ENCODE measurements at places on chromosomes 2 and 18.

DNA sequence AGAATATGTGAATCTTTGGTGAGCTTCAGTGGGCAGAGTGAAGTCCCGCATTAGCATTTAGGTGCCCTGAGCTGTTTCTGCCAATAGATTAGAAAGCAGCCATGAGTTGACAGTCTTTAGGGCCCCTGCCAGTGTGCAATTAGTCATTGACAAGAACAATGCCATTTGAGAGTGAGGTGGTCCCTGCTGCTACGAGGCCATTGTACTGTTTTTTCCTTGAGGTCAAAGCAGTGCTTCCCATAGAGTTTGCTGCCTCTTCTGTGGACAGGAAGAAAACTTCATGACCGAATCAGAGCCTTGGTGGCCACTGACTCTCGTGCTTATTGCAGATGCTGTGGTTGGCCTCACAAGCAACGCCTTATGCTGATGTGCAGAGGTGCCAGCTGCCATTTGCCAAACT is 102.7 kb downstream of the SH3BP4 start:
- no peak for DNase-seq

GRCh38 chr2:233358947-233359346 is 4.7 kb downstream of the DGKD start:
- no peak for DNase-seq

GRCh38 chr2:161161074-161161706 is 962 bp downstream of the TANK start:
- DNase-seq, result no peak

DNA sequence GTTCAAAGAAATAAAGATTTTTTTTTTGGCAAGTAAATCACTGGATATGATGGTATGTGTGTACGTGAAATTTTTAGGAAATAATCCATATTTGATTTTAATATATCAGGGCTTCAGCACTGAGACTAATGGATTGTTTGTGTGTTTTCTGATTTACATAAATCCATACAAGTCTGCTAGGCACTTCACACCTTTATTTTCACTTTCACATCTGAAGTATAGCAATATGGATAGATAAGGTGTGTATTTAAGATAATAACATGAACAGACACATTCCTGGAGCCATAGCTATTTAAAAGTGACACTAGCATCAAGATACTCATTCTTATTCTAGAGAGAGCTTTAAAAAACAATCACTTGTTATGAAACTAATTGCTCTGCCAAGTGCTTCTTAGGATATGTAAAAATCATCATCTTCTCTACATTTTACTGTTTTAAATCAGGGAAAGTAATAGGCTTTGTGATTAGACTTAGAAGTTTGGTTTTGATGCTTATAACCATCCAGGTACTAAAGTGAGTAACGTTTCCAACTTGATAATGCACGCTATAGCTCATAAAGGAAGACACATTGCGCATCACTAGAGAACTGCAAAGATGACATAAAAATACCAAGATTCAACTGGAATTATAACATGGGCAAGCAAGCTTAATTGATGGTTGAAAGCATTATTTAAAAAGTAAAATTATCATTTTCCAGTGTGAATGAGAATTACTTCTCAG is 208.9 kb downstream of the ZEB2 start:
- no peak for DNase-seq

DNA sequence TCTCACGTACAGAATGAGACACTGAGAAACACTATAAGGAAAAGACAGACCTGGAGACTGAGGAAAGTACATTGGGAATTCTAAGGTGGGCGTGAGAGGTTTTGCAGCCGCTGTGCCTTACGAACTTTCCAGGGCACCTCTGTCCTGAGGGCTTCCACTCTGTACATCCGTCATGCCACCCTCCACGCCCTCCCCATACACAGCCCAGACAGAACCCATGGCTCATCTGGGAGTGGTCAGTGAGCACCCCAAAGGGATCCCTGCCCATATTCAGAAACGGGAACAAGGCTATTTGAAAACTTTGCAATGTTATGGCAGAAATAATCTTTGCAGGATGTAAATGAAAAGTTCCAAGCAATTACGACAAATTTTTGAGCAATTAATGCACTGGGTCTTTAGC is 95.4 kb upstream of the ZNF532 start:
- no peak for DNase-seq

- no peak for DNase-seq
Measured at GRCh38 chr2:178455947-178456346, 4.8 kb downstream of the PJVK start.

- DNase-seq, result no peak
Measured at GRCh38 chr18:28485918-28486317, 309.0 kb upstream of the CDH2 start.

DNA sequence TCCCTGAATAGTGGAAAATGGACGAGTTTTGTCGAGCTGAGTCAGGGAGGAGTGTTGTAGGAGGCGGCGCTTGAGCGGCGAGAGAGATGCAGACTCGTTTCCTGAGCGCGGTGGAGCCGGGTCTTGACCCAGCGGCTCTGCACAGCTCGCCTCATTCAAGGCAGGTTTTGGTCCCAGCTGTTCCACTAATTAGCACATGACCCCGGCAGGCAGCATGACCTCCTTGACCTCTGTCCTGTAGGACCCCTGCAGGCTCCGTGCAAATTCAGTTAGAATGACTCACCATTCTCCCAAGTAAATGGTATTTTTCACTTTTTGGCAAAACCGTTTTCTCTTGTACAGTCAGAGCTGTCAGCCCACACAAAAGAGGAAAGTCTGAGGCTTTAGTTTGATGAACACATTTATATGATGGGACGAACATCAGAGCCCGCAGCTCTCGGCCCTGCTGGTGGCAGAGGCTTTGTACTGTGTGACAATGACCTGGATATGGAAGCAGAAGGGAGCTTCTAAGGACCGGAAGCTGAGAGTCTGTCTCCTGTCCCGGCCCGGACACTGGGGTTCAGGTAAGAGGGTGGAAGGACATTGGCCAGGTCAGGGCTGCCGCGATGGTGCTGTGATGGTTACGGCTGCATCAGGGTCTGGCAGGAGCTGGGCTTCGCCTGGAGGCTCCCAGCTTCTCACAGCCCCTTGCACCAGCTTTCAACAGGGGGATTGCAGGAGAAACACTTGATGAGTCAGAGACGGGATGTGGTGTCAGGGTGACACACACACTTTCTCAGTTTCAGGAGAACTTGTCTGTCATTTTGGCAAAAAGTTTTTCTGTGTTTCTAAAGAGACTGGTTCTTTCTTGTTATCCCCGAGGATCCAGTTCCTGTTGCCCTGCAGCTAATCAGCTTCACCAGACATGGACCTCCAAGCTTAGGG is 29.9 kb upstream of the ALKAL2 start:
- no peak for DNase-seq

- DNase-seq, result no peak
Measured at GRCh38 chr2:230902180-230902899, 22.7 kb downstream of the GPR55 start.

GRCh38 chr2:27001950-27002349 is 30.8 kb upstream of the TMEM214 start:
- no peak for DNase-seq

GRCh38 chr2:234146087-234146826 is 95.8 kb downstream of the SPP2 start:
- DNase-seq, result no peak

DNA sequence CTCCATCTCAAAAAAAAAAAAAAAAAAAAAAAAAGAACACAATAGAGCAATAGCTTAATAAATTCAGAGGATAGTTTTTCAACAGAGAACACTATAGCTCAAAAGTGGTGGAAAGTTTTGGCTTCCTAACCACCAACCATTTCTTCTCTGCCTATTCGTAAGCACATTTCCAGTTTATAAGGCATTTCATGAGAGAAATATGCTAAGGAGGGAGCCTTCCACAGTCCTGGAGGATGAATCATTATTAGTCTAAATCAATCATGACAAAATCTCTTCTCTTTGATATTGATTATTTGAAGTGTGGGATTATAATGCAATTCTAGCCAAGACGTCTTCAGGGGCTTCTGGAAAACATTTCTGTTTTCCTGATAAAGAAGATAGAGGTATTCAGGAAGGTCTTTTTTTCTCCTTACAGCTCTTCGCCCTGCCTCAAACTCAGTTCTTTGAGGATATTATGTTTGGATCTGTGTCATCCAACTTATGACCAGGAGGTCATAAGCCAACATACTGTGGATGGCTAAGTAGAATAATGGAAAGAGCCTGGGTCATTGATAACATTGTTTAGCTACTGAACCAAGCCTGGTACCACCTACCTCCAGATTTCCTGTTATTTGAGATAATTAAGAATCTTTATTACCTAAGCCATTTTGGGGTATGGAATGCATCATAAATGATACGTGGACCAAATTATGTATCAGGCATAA is 207.3 kb downstream of the TRIB2 start:
- DNase-seq, result no peak

DNA sequence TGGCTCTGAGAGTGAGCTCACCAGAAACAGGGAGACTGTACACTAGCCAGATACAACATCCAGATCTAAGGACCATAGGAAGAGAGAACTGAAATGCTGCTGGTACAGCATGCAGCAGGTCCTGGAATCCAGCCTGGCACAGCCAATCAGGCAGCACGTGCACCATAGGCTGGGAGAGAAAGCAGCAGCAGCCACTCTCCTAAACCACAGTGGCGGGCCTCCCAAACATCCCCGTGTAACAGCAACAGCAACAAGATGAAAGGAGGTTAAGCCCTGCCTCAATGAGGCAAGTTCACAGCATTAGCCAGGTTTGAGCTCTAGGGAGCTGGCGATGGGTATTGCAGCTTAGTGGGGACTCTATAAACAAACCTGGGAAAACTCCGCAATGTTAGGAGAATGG is 192.0 kb downstream of the EPHA4 start:
- no peak for DNase-seq

DNA sequence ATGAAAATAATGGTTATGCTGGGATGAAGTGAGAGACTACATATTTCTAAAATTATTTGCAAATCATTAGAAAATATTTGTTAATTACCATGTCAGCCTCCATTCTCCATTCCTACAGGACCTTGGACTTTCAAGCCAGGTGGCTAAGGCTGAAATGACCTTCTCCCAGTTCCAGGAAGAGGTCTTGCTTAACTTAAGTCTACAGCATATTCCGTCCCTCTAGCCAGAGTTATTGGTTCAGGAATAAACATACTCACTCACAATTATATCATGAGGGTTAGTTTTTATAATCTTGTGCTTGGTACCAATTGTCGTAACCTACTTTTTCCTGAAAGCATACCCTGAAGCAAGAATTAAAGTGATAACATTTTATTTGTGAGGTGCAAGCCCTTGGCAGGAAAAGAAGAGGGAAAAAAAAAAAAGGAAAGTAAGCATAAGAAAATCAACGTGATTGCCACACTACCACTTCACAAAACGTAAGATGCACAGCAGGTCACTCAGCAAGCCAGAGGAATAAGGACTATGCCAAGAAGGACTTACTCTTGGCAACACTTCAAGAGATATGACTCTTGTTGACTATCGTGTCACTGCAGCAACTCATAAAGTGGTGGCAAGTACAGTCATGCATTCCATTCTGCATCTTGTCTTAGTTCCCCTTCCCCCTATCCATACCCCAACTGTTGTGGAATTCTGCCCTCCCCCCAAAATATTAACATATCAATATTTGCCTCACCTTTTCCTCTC is 479.1 kb downstream of the MBD2 start:
- no peak for DNase-seq

- no peak for DNase-seq
Measured at GRCh38 chr2:86035376-86035882, 70.3 kb downstream of the POLR1A start.

DNA sequence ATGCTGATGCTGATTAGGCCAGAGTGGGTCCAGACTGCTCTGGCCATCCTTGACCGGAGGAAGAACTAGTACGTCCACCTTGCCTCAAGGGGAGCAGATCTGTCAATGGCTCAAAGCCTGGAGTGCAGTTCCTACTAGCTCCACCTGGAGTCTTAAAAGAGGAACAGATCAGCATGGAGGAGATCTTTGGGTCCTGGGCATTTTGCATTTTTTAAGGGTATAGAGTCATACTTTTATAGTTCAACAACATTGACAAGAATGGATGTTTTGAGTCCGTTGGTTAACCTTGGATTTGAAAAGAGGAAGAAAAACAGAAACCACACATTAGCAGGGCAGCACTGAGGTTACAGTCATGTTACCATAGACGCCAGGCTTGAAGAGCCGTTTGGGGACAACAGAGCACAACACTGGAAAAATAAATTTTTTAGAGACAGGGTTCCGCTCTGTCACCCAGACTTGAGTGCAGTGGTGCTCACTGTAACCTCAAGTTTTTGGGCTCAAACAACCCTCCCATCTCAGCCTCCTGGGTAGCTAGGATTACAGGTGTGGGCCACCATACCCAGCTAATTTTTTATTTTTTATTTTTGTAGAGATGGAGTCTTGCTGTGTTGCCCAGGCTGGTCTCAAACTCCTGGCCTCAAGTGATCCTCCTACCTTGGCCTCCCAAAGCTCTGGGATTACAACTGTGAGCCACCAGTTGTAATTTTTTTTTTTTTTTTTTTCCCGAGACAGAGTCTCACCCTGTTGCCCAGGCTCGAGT is 78.5 kb downstream of the PRKCE start:
- no peak for DNase-seq

DNA sequence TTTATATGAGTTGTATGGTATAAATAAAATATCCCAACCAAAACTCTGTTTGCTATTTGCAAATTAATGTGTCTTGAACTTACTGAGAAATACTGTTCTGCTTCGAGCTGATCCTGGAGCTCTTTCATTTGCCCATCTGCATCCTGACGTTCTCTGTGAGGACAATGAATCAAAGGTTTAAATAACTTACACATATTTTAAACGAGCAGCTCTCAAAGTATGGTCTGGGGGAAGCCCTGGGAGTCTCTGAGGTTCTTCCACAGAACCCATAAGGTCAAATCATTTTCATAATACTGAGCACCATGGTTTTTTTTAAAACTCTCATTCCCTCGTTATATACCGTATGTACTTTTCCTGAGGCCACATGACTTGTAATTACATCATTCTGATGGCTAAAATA is 46.7 kb downstream of the SLC66A3 start:
- no peak for DNase-seq

GRCh38 chr2:124882423-124882822 is 857.3 kb downstream of the CNTNAP5 start:
- DNase-seq, result no peak

- no peak for DNase-seq
Measured at GRCh38 chr2:57119141-57119540, 927.5 kb upstream of the VRK2 start.

DNA sequence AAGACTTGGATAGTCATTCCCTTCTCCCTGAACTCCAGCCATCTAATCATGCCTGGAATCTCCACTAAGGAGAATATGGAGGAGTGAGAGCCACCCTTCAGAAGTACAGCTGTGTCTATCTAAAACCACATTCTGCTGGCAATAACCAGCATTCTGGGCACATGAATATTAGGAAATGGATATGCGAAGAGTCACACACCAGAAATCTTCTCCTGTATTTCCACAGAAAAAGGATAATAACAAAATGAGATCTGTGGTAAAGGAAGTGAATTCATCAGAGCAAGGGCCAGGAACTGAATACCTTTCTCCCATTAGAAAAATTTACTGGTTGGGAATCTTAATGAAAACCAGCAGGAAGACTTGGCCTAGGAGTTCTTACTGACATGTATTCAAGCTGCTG is 218.8 kb downstream of the SCG2 start:
- DNase-seq, result no peak
